ENCODE measurements at places on chromosomes 2 and 18. TPM values are rescaled to one million over a fixed set of nuclear protein-coding genes. Genes with fewer than 3 reads are reported as not detected.

The ANKRD29 gene
- not detected for total RNA-seq

The SLC9A4 gene
- total RNA-seq: 0.07 TPM

The POTEJ gene
- total RNA-seq: not detected

The PKDCC gene
- not detected for total RNA-seq

The SALL3 gene
- not detected for total RNA-seq

The ATAD2B gene
- total RNA-seq: 24.3 TPM

The LANCL1 gene
- total RNA-seq: 32.3 TPM

The ANKRD12 gene
- 60.8 TPM for total RNA-seq

The PCARE gene
- total RNA-seq: not detected

The REG1B gene
- not detected for total RNA-seq

The PDE11A gene
- not detected for total RNA-seq

The HOXD13 gene
- not detected for total RNA-seq

The ALK gene
- total RNA-seq: not detected

The IL1A gene
- total RNA-seq: 9.4 TPM

The LOXL3 gene
- 1.5 TPM for total RNA-seq

The ZNF516 gene
- 0.85 TPM for total RNA-seq

The TCF23 gene
- total RNA-seq: not detected

The FAM237A gene
- total RNA-seq: not detected

The IL36A gene
- total RNA-seq: 0.23 TPM

The IL37 gene
- total RNA-seq: not detected

The G6PC2 gene
- total RNA-seq: not detected

The IGFBP2 gene
- 33.5 TPM for total RNA-seq

The OTOS gene
- not detected for total RNA-seq

The UGT1A5 gene
- total RNA-seq: not detected

The KLHL29 gene
- total RNA-seq: 3.7 TPM

The CTAGE1 gene
- total RNA-seq: not detected

The SIX2 gene
- not detected for total RNA-seq

The COMMD1 gene
- total RNA-seq: 27.6 TPM

The AKAIN1 gene
- not detected for total RNA-seq

The MYL12B gene
- 245 TPM for total RNA-seq

The MPHOSPH10 gene
- total RNA-seq: 69.4 TPM

The THUMPD2 gene
- 19.2 TPM for total RNA-seq

The INHA gene
- total RNA-seq: not detected

The CABYR gene
- 1.3 TPM for total RNA-seq

The RNF144A gene
- total RNA-seq: 22.1 TPM

The RNF152 gene
- 0.92 TPM for total RNA-seq

The TMEM150A gene
- total RNA-seq: 6.5 TPM

The SCG2 gene
- not detected for total RNA-seq

The ABCG5 gene
- not detected for total RNA-seq

Data from activated CD4-positive, alpha-beta T cell treated with anti-CD3 and anti-CD28 coated beads, Interleukin-2, amount 10 ng/mL, durations not matched to agents 24 days and 14 days (primary cell).